NCI-H1105 (cell line): ENCODE measurements at places on chromosomes 2 and 18.

DNA sequence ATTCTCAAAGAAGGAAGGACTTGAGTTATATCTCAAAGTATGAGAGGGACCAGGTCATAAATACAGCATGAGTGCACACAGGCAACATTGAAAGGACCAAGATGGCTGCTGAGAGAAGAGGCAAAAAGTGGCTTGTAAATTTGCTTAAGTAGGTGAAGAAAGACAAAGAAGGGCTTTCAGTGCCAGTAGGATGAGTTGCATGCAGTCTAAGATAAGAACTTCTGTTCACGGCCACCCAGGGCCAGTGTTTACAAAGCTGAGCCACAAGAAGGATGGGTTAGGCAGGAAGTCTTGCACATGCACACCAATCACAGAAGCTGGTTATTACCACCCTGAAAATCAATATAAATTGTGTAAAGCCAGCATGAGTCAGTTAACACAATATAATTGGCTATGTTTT is 3.1 kb upstream of the ABCB11 start:
- DNase-seq, result no peak

GRCh38 chr2:202577250-202578183 is 57.3 kb upstream of the FAM117B start:
- peak; percentile 72 for DNase-seq

DNA sequence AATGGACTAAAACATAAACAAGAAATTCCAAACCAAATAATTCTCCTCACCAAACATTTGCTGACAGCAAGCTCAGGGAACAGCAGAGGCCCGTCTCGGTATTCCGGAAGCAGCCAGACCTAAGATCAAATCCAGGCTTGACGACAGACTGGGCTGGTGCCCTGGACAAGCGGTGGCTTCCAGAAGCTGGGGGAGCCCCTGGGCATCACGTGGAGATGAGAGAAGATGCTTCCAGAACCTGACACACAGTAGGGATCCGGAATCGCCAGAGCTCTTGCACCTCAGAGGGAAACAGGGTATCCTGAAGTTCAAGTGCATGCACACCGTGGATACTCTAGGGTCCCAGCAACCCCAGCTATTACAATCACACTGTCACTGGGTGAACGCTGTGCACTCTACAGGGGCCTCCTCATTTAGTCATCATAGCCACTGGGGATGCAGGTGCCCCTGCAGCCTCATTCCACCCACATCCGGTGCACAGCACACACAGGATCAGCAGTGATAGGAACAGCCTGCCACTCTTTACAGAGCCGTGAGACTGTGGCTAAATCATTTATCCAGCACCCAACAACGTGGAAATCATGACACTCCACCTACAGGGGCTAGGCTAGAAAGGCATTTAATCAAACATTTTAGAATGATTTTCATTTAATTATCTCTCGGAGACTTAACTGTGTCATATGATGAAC is 102.6 kb downstream of the HDAC4 start:
- DNase-seq, result no peak

GRCh38 chr2:241551998-241552737 is 6.4 kb upstream of the BOK start:
- no peak for DNase-seq

DNA sequence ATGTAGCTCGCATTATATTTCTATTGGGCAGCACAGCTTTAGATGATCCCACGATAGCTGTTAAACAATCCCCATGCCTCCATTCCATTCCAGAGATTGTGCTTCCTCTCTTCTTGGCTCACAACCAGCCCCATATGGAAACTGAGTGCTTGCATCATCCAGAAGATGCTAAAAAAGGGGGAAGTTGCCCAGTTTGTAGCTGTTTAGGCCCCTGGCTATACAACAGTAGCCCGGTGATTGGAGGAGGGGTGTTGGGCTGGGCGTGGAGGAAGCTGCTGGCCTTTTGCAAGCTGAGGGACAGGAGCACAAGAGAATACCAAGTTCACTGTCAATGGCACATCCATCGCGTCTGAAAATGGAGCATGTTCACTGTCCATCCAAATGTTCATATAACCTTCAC is 360.2 kb downstream of the ALK start:
- no peak for DNase-seq
